ENCODE measurements at places on chromosomes 7 and 10.

- no peak for DNase-seq
These were observed 544.1 kb downstream of the SORCS3 start for GRCh38 chr10:105185161-105185560.

DNA sequence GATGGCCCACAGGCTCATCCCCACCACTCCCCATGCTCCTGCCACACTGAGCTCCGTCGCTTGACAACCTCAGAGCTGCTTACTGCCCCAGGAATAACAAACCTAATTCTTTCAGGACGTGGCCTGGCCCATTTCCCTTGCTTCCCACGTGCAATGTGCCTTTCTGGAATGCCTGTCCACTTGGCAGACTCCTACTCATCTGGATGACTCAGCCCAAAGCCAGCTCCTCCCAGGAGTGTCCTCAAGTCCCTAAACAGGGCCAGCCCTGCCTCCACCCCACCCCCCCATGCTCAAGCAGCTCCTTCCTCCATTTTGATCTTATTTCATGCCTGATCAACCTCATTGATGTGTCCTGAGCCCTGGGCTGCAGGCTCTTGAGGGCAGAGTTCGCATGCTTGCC is 164.9 kb upstream of the RNF32 start:
- no peak for DNase-seq

DNA sequence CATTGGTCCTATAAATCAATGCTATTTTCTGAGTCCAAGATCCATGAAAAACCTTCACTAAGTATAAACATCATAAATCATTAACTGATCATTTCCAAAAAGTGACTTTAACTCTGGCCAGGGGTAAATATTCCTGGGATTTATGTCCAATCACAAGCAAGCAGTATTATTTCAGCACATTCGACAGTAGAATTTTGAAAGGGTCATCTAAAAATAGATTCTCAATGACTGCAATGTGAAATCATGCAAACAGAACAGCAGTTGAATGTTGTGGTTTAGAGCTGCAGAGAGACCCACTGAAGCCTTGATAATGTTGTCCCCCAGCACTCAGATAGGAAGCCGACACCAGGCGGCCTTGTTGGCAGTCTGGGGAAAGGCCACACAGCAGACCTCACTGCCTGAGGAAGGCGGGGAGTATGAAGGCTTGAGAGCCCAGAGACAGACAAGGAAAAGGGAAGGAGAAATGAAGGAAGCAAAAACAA is 38.1 kb downstream of the FAM107B start:
- no peak for DNase-seq

GRCh38 chr7:101174322-101174854 is 5.7 kb downstream of the NAT16 start:
- no peak for DNase-seq

- no peak for DNase-seq
These were observed 499 bp downstream of the GAL3ST4 start for GRCh38 chr7:100167912-100168323.

GRCh38 chr7:80771523-80771922 is 133.1 kb downstream of the CD36 start:
- no peak for DNase-seq

DNA sequence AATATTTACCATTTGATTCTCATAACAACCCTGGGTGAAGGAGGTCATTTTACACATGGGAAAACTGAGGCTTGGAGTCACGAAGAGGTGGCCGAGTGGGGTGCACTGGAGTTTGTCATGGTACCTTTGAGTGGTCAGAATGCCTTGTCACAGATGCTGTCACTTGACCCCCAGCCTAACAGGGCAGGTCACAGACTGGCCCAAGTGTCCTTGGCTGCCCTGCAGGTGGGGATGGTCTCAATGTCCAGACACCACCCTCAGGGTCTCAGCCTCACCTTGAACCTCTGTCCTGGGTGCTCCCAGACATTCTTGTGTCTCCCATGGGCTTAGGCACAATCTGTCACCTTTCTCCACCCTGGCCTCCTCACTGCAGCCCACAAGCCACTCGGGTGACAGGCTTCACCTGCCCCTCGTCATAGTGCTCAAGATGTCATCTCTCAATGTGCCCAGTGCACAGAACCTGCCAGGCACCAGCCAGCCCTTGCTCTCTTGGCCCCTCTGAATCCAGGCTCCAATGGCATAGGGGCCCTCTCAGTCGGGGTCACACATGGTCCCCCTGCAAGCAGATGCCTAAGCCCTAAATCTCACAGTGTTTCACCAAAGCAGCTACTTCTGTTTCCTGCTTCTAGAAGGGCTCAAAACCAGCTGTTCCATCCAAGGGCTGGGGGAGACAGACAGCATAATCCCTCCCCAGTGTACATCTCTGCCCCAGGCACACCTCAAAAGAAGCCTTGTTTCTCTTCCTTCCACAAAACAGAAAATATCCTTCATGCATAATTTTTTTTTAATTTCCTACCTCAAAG is 76.8 kb upstream of the NANOS1 start:
- no peak for DNase-seq

DNA sequence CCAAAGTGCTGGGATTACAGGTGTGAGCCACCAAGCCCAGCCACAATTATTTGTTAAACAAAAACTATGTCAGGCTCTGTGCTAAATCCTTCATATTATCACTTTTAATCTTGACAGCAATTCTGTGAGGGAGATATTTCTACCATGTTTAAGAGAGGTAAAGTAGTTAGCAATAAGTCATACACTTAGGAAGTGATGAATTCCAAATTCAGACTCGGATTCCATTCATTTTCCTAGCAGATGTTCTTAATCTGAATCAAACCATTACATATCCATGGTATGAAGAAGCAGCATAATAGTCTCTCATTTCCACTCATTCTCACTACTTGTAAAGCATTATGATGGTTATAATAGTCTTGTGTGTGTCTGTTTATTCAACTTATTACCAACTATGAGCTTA is 2.9 kb upstream of the CD36 start:
- DNase-seq = no peak

DNA sequence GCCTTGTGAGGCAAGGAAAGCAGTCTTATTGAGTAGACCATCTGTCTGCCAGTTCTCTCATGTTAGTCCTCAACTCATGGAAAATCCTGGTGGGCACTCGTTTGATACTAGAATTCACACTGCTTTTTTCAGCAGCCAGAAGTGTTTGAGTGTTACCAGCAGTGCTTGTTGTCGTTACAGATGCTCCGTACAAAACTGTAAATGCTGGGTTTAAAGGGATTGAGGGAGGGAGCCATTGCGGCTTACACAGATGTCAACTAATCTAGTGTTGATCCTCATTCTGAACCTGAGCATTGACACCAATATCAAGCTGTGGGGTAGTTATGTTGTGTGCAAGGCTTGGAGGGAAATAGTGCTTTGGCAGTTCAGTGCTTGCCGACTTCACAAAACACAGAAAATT is 348.6 kb downstream of the AUTS2 start:
- DNase-seq = no peak

DNA sequence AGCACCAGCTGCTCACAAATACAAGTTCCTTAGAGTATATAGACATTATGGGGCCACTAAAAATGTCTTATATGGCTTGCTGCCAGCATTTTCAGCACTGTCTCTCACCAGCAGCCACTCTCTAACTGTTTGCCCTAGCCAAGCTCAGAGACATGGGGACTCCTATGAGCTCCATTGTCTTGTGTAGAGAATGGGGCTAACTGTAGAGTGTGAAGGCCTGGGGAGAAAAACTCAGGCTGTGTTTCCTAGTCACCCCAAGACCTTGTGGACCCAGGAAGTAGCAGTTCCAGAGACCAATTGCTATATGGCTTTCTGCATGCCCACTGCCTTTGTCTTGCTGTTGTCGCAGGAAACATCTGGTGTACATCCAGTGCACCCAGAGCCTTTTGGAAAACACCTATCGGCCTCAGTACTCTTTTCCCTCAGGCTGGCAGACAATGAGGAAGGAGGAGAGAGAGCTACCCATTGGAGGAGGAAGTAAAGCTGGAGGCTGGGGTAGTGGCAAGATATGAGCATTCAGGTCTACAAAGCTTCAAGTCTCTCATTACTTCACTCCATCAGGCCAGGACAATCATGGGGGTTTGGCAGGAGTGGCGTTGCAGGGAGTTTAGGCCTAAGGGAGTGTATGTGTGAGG is 28.4 kb downstream of the ENTPD1 start:
- no peak for DNase-seq

GRCh38 chr10:43943818-43944360 is 295.2 kb upstream of the ZNF32 start:
- no peak for DNase-seq

GRCh38 chr10:85978566-85979358 is 387.8 kb downstream of the GRID1 start:
- no peak for DNase-seq

DNA sequence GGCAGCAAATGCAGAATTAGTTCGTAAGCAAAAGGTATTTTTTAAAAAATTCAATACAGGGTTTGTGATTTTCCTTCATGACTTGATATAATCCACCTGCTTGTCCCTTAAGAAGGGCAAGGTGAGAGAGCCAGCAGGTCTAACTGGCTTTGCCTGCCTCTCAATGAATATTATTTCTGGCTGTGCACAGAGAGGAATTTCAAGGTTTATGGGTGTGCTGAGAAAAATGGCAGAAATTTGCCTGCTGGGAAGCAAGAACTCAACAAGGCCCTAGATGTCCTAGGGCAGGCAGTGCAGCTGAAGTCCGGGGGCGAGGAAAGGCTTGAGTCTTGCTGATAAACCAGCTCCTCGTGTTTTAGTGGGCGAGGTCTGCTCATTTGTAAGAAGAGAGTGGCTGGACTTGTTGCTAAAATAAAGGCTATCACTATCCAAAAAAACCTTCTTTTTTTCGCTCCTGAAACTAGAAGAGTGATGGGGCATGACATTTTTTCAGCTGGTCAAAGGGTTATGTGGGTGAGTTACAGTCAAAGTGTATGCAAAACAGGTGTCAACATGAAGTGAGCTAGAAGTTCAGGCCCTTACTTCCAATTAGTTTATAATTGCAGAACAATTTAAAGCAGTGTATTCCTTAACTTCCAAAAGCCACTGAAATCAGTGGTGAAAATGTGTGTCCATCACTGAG is 385.8 kb upstream of the KLF6 start:
- DNase-seq = no peak

GRCh38 chr10:78798976-78799730 is 269.6 kb upstream of the ZMIZ1 start:
- DNase-seq = no peak

- no peak for DNase-seq
These were observed 33.7 kb downstream of the ANKIB1 start for GRCh38 chr7:92279396-92280031.

- DNase-seq = no peak
These were observed at the start of gene CTNNA3 for GRCh38 chr10:67696029-67696428. CTNNA3 (minus strand) TSS chr10:67696195.

DNA sequence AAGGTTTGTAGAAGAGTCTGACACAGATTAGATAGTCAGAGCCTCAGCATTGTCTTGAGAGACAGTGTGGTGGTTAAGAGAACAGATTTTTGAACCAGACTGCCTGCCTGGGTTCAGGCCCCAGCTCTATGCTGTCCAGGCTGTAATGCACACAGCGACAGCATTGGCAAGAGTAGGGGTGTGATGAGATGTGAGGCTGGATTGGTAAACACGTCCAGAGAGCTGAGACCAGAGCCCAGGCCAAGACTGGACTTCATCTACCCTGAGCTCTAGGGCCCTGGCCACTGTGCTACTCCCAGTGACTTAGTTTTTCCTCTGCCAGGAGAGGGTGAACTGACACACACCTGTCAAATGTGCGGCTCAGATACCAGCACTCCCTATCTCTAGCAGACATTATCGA is 360.4 kb downstream of the RPS24 start:
- DNase-seq = no peak

DNA sequence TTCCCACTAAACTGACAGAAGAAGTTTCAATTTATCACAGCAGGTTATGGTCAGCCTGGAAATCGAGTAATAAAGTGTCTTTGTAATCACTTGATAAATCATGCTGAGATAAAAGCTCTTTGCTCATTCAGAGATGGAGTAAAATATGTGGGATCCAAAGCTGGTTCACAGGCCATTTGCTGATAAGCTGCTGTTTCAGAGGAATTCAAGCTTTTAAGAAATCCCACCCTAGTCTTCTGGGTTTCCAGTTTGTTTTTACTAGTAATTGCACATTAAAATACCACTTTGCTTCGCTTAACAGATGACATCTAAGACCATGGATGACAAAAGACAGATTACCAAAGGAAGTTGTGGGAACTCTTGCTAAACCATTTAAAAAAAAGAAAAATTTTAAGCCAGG is 37.4 kb upstream of the CDK6 start:
- DNase-seq = no peak

Measured in NCI-H774 (cell line).